ENCODE measurements at places on chromosomes 4 and X.

GRCh38 chrX:9158611-9159010 is 124.7 kb upstream of the FAM9B start:
- no peak for DNase-seq

- DNase-seq: no peak
Observed at GRCh38 chr4:5750946-5751665, 40.1 kb downstream of the EVC start.

DNA sequence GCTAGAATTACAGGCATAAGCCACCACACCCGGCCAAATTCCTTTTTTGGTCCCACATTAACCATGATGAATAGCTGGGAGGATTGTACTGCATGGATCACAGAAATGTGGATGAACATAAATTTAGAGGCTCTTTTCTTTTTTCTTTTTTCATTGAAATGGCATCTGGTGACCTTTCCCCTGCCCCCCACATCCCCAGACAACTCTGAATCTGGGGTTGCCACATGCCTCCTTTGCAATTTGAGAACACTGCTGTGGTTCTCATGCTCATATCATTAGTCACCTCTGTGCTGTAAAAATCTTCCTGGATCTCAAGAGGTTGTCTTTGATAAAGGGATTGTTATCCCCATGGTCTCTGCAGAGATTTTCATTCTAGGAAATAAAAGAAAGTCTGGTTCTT is 22.8 kb upstream of the FMR1NB start:
- DNase-seq: no peak

GRCh38 chrX:33465137-33465536 is 253.8 kb upstream of the DMD start:
- DNase-seq: no peak

DNA sequence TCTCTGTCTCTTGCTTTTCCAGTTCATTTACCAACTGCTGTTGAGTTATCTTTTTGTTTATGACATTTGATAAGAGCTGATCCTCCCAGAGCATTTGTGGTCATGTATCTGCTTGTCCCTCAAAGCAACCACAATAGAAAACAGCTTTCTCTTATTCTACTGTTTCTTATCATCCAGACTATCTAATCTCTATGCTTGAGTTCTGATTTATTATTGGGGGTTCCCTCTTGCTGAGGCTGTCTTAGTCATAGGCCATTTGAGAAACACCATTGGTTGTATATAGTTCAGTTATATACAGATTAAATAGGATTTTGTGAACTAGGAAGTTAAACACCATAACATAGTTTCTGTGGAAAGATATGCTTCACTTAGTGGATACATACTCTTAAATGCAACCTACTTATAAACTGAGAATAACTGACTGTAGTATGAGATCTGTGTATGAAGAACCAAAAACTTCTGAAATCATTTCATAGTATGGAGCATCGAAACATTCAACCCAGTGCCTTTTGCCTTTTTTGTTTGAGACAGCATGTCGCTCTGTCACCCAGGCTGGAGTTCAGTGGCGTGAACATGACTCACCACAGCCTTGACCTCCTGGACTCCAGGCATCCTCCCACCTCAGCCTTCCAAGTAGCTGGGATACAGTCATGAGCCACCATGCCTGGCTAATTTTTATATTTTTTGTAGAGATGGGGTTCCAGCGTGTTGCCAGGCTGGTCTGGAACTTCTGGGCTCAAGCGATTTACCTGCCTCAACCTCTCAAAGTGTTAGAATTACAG is 75.8 kb downstream of the STIM2 start:
- no peak for DNase-seq

DNA sequence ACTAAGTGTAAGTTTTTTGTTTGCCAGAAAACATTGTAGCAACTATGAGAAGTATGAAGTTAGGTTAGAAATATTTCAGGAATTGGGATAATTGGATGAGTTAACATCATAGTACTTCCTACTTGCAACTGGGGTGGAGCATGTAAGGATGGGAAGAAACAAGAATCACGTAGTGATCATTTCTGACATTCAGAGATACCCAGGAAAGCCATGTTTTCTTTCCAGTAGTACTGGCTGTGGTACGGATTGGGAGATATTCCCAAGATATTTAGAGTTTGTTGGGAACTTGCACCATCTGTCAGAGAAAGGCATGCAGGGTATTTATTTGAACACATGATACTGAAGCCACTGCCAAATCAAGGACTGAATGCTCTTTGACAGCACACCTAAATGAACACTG is 87.6 kb upstream of the SLC4A4 start:
- no peak for DNase-seq

GRCh38 chr4:177574446-177574845 is 132.2 kb upstream of the AGA start:
- no peak for DNase-seq

DNA sequence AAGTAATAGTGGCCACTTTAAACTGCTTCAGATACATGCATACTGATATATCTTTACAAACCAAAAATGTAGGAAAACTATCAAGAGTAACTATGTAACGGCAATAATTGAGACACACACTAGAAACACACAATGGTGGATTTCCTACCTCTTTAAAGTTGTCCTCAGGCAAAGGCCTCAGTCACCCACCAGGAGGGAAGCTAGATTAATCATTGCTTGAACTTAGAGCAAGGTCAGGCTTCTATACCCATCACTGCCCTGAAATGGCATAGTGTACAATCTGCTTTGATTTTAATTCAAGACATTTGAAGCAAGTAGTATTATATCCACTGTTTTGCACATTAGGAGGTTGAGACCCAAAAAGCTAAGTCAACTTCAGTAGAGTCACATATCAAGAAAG is 110.9 kb downstream of the AREG start:
- no peak for DNase-seq

DNA sequence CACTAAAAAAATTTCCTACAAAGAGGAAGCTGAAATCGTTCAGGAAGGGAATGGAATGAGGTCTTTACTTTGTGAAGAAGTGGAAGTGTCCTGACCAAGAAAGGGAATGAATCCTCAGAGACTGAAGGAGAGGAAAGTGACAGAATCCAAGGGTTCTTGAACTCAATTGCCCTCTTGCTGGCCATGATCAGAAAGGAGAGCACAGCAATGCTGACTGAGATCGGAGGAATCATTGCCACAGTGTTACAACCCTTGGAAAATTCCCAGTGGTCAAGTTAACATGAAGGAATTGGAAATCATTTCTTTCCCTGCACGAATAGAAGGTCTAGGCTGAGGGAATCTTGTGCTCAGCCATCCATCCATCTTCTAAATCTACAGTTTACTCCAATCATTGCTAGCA is 190.0 kb upstream of the NEIL3 start:
- DNase-seq: no peak

DNA sequence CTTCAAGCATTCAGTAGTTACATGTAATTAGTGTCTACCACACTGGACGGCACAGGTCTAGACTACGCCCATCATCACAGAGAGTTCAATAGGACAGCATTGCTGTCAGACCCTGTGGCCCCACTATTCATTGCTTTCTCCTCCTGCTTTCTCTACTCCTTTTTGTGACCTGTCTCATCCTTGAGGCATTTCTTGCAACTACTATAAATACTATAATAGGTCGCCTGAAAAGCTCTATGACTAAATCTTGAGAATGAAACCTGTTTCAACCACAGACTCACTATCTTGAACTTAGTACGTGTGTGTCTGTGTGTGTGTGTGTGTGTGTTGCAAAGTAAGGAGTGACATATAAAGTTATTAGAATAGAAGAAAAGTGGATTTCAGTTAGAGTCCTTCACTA is 252.9 kb upstream of the KLF3 start:
- DNase-seq: no peak

DNA sequence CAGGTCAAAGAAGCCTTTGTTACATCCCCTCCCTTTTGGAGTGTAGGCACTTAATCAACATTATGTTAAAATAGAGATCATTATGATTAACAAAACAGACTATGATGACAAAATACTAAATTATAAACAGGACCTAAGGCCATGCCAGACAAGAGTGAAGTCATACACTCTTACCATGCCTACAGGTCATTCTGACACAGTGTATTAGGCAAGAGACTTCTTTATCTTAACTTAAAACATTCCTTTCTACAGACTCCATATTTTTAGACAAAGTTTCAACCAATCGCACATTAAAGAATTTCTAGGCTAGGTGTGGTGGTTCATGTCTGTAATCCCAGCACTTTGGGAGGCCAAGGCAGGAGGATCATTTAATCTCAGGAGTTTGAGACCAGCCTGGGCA is 128.6 kb upstream of the SLC34A2 start:
- DNase-seq: no peak

Data from NCI-H187 treated with DMSO at 0.1 percent for 48 hours (cell line).